ENCODE measurements at places on chromosomes 4 and X.

DNA sequence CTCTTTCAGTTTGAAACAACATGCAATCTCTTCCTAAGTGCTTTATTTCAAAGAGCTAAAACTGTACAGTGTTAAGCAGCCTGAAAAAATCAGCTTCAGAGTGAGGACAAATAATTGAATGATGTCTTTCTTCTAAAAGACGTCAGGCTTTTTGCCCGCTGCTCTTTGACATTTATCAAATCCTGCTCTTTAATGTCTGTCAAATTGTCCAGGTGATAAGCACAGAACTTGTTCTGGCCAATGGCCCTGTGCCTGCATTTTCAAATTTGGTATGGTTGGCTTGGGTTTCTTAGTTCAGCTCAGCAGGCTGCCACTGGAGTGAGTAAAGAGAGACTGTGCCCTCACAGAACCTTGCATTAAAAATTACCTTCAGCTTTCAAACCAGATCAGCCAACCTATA is 712.9 kb upstream of the LCORL start:
- no peak for DNase-seq

DNA sequence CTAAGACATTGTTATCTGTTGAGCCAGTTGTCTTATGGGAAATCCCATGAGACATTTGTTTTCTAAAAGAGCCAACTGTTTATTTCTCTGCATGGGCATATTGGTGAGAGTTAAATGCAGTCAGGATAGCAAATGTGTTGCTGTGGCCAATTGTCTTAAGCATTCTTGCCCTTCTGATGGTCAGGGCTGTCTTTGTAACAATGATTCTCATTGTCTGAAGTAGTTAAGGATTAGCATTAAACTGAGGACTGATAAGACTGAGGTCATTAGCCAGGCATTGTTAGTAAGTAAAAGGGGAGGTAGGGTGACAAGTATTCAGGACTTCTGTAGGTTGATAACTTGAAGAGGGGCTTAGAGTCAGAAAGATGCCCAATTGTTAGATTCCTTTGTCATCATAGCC is 11.2 kb upstream of the MORF4L2 start:
- no peak for DNase-seq

- no peak for DNase-seq
Observed at GRCh38 chr4:66094070-66094469, 423.8 kb upstream of the EPHA5 start.

DNA sequence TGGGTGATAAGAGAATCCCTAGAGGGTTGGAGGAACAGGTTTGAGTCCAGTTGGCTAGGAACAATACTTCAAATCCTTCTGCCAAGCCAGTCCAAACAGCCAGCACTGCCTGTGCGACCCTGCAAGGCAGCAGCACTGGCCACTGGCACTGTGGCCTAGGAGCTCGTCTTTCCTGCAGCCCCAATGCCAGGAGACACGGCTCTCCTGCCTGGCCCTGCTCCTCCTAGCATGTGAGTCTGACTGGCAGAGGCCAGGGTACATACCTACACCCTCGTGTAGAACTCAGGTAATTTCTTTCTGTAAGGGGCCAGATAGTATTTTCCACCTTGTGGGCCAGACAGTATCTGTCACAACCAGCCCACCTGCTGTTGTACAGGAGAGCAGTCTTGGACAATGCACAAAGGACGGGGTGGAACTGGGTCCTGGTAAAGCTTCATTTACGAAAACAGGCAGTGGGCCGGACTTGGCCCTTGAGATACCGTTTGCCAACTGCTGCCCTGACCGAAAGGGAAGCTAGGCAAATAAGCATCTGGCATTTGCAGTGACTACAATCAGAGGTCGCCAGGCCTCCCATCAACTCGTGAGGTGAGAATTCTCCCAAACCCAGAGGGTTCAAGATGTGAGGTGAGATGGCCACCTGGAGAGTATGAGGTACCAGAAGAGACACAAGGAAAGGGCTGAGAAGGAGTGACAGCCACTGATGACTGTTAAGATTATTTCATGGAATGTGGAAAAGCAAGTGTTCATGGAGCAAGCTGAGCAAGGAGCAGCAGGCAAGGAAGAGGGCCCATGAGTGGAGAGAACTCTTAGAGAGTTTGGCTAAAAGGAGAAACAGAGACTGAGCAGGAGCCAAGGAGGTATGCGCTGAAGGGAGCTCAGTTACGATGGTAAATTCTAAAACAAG is 29.8 kb upstream of the IRAK1 start:
- DNase-seq, result no peak

DNA sequence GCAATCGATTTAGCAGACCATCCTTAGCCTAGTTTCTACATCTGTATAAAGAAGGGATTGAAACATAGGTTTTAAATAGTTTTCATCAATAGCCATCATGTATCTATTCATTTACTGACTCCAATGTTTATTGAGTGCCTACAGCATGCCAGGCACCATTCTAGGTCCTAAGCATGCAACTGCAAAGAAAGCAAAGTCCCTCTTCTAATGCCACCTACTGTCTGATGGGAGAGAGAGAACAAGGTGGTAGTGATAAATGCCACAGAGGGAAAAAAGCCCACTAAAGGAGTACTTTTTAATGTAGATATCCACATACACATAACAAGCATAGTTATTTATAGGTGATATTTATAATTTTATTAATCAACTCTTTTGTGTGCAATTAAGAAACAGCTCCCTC is 67.6 kb upstream of the PPARGC1A start:
- DNase-seq, result no peak

GRCh38 chr4:19177616-19178015 is 1074.1 kb upstream of the SLIT2 start:
- DNase-seq, result no peak

DNA sequence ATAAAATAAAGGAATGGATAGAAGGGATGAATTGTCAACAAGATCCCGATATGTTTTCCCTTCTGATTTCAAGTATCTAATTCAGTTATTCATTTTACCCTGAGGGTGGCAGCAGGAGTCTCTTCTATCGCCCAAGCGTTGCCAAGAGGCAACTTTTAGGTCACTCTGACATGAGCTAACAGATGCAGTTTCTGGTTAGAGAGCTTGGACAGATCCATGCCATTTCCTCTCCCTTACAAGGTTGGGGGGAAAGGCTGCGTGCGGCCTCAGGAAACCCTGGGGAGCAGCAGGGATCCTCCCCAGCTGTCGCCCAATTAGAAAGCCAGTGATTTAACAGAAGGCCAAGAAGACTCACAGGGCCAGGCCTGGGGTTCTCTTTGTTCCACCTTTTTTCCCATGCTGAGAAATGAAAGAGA is 35.3 kb upstream of the WAS start:
- DNase-seq, result peak; percentile 6

DNA sequence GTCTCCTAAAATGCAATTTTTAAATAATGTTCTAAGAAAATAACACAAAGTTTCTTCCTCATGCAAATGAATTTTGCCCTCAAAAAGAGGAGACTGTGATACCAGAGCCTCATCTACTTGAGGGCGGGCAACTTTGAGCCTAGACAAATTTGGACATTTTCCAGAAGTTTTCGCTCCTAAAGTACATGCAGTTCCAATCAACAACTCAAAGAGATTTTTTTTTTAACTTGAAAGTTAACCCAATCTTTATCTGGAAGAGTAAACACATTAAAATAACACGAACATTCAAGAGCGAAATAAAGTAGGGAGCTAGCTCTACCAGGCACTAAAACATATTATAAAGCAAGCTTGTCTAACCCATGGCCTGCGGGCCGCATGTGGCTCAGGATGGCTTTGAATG is 29.4 kb upstream of the FBXW7 start:
- DNase-seq, result no peak

GRCh38 chr4:82467471-82467870 is 37.1 kb downstream of the ENOPH1 start:
- DNase-seq, result no peak

- DNase-seq, result no peak
Observed at GRCh38 chr4:70187216-70187615, 8.3 kb upstream of the ODAM start.

GRCh38 chrX:48794911-48795515 is 6.9 kb upstream of the HDAC6 start:
- no peak for DNase-seq

DNA sequence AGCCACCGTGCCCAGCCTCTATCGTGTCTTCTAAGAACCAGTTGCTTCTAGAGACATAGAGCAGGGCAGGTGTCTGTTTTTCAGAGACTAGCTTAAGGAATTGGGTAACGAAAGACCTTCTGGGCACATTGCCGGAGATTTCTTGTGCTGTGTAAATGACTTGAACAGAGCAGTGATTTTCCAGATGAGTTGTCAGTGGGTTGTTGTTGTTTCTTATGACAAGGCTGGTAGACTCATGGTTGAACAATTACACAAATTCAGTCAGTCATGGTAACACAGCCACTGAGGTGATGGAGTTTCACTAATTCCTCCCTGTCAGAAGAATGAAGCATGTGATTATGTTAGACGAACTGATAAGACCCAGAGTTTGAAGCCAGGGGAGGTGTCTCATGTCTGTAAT is 20.5 kb upstream of the DDX3X start:
- DNase-seq, result no peak

- no peak for DNase-seq
Observed at GRCh38 chrX:70354716-70355115, 64.8 kb downstream of the KIF4A start.

GRCh38 chr4:163663454-163664225 is 169.2 kb downstream of the TMA16 start:
- no peak for DNase-seq

- no peak for DNase-seq
Observed at GRCh38 chr4:87965501-87965975, 10.0 kb upstream of the SPP1 start.

- no peak for DNase-seq
Observed at GRCh38 chr4:175997291-175997690, 68.3 kb upstream of the WDR17 start.
